ENCODE measurements at places on chromosomes 3 and 15.

DNA sequence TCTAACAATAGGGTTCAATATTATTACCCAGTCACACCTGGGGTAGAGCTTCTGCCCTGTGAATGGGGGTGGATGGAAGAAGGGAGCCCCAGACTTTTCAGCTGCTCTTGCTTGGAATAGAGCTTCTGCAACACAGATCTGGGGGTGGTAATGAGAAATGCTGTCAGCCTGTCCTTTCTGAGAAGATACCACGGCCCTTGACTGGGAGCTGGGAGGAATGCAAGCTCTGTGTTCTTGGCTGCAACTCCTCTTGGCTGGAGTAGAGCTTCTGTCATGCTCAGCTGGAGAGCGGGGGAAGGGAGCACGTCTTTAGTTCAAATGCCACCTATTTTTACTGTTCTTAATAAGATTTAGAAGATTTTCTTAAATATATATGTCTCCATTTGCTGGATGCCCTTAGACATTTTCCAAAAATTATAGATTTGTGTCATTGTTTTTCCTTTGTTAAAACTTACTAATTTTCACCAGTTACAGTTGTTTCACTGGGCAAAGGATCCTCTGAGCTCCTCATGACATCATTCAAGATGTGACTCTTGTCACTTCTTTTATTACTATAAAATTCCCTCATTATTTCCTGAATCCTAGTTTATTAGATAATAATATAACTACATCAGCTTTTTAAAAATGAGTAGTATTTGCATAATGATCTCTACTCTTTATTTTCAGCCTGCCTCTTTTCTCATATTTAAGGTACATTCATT lies 180.0 kb upstream of the TGFBR2 start:
- DNase-seq, result no peak

DNA sequence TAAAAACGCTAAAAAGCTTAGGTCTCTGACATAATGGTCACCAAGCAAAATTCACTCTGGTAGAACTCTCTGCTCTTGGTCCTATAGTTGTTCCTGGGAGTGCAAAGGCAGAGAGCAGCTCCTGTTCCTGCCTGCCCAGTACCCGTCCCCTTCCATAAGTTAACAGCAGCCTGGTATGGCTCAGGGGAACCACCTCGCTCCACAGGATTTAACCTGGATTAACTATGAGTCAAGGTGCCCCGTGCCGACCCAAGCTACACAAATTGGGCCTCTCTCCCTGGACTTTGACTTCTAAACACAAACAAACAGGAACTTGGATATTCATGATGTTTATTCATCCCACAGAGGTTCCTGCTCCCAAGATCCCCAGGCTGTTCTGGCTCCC lies 32.1 kb downstream of the SCAP start:
- no peak for DNase-seq

GRCh38 chr3:36911990-36912804 lies 32.7 kb downstream of the TRANK1 start:
- DNase-seq, result no peak

- DNase-seq, result no peak
Observed at GRCh38 chr3:102090721-102091045, 241.4 kb downstream of the NFKBIZ start.

GRCh38 chr15:25088261-25088790 lies 133.5 kb downstream of the SNRPN start:
- DNase-seq, result no peak

- no peak for DNase-seq
Observed at GRCh38 chr3:100830931-100831330, 121.6 kb downstream of the TFG start.

DNA sequence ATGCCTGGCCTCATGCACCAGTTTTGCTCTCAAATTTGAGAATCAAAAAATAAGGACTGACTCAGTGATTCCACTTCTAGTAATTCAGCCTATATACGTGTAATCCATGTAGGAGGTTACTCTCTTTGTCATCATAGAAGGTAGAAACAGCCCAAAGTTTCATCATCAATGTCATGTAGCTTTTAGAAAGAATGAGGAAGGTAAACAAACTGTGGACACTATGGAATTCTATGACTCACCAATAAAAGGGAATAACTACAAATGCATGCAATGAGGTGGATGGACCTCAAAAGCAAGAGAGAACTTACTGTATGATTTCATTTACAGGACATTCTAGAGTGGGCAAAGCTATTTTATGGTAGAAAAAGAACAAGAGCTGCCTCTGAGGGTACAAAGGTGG lies 93.2 kb upstream of the LRIG1 start:
- DNase-seq, result no peak

- DNase-seq, result no peak
Observed at GRCh38 chr15:42686281-42686680, 50.6 kb downstream of the CDAN1 start.

DNA sequence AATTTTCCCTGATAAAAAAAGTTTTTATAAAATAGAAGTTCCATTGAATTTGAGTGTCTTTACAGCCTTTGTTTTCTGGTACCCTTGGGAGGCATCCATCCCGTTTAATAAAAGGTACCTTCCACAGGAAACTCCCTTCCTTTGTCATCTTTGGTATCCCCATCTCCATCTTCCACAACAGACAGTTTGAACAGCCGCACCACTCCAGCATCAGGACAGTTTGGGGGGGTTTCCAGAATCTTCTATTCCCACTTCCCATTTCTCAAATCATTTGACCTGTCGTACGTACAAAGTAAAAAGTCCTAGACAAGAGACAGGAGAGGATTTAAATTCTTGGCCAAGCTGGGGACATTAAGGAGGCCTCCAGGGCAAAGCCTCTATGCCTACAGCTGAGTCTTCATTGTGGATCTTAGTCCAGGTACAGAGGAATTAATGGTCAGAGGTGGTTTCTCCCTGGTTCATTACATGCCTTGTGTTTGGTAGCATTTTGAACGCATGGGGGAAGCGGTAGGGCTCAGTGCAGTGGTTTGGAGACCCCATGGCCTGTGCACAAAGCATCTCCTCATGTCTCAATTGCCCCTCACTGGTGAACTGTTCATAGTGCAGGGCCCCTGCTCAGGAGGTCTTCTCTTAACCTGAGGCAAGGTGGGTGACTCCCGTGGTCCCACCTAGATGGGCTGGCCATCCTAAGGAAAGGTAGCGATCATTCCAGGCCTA lies 19.4 kb upstream of the BCL2A1 start:
- no peak for DNase-seq

DNA sequence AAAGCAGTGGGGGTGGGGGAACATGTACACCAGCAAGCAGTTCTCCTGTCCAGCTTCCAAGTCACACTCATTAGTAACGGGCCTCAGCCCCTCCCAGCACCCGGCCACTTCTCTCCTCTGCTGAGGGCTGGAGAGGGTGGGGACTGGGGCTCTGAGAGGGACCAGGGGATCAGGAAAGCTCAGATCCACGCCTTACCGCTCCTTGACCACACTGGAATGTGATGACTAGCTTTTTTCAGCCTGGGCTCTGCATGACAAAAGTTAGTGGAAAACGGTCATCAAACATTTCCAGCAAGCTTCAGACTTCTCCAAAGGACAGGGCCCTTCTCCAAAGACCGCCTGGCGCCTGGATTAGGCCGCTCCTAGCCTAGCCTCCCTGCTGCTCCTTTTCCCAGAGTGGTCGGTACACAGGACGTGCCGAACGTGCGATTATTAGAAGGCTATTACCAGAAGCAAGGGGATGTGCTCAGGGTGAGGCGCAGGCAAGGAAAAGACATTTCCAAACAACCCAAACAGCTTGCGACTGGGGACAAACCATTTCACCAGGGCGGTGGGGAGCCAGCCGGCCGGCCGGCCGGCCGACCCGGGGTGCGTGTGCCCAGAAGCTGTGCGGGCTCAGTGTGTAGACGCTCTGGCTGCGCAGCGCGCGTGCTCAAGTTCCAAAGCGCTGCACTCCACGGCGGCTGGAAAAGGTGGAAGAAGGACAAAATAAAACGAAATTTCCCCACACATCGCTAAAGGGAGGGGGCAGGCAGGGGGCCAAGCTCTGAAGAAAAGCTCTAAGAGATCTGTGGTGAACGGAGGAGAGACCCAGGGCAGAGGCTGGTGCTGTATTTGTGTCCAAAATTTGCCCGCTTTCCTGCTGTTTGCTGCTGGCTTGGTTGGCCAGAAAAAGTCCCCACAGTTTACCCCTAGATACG lies 51.0 kb upstream of the SSR3 start:
- DNase-seq, result peak; percentile 17

GRCh38 chr3:38651153-38651789 lies 1.8 kb upstream of the SCN5A start:
- DNase-seq, result peak; percentile 40

DNA sequence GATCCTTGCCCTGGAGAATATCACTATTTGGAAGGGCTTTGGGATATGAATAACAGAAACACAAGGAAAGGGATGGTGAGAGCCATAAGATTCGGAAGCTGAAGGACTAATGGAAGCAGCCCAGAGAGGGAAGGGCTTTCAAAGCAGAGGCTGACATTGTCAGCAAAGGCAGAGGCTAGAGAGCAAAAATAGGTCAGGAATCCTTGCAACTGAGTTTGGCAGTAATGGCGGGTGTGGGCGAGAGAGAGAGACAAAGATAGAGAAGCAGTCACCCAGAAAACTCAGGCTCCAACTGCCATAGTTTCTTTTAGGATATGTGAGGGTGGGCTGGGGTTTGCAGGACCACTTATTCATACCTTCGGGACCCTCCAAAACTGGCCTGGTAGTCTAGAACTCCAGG lies 248.6 kb downstream of the OPA1 start:
- DNase-seq, result no peak

DNA sequence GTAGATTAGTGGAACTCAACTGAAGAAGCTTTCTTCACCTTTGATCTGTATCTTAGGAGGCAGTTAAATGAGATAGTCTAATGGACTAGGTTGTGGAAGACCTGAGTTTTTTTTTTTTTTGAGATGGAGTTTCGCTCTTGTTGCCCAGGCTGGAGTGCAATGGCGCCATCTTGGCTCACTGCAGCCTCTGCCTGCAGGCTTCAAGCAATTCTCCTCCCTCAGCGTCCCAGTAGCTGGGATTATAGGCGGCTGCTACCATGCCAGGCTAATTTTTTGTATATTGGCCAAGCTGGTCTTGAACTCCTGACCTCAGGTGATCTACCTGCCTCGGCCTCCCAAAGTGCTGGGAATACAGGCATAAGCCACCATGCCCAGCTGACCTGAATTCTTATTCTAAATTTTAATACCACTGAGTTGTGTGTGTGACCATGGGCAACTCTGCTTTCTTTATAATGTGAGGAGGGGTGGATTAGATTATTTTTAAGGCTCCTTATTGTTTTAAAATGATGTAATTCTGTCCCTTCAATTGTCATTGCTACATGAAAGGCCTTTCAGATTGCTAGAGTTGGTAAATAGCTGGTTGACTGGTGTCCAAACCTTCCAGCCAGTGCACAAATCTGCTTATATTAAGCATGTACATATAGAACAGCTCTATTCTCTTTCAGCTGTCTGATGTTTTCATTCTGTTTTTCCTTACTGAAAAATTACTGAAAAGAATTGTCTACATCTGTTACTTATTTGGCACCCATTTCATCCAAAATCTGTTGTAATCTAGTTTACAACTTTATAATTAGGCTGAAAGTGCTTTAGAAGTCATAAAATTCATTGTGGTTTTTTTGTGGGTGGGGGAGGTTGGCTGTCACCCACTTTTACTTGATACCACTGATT lies 2.3 kb downstream of the LNP1 start:
- DNase-seq, result no peak

- peak; percentile 97 for DNase-seq
Observed at GRCh38 chr15:99704444-99704838, 28.8 kb downstream of the LYSMD4 start.

DNA sequence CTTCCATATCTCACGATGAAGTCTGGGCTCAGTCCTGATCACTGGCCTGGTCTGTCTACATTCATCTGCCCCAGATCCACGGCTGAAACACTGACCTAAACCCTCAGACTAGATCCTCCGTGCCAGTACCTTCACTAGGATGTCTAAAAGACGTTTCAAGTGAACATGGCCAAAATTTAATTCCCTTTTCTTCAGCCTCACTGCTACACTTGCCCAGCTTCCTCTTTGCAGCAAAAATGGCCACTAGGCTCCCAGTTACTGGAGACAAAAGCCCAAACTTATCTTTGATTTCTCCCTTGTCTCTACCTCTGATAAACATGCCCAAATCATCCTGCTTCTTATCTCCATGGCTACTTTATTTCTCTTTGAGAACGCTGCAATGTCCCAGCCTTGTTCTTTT lies 1.7 kb downstream of the RASSF1 start:
- DNase-seq, result peak; percentile 36

GRCh38 chr3:135973841-135974240 lies 8.3 kb downstream of the PPP2R3A start:
- DNase-seq, result no peak

DNA sequence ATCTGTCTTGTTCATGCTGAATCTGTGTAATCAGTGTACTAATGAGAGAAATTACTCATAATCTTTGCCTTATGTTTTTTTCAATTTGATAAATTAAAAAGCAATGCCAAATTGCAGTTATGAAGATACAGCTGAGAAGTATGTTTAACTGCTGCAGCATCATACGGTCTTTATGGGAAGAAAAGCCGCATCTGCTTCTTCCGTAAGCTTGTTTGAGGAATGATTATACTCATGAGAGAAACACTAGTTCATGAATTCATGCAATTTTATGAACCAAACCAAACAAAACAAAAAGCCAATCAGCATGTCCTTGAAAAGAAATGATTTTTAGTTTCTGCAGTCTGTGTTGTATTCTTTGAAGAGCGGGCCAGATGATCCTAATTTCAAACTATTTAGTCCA lies 275.9 kb upstream of the ARHGEF26 start:
- no peak for DNase-seq

GRCh38 chr3:153166206-153166605 lies 4.2 kb downstream of the RAP2B start:
- DNase-seq, result no peak

GRCh38 chr3:115190747-115191146 lies 43.7 kb upstream of the ZBTB20 start:
- DNase-seq, result no peak

- DNase-seq, result no peak
Observed at GRCh38 chr3:16251316-16252085, 13.2 kb downstream of the DPH3 start.

GRCh38 chr15:83571820-83572707 lies 81.9 kb upstream of the ADAMTSL3 start:
- DNase-seq, result peak; percentile 98

- no peak for DNase-seq
Observed at GRCh38 chr3:47994180-47994579, 22.0 kb downstream of the MAP4 start.

GRCh38 chr15:43067717-43068461 lies 37.9 kb downstream of the UBR1 start:
- DNase-seq, result peak; percentile 33

DNA sequence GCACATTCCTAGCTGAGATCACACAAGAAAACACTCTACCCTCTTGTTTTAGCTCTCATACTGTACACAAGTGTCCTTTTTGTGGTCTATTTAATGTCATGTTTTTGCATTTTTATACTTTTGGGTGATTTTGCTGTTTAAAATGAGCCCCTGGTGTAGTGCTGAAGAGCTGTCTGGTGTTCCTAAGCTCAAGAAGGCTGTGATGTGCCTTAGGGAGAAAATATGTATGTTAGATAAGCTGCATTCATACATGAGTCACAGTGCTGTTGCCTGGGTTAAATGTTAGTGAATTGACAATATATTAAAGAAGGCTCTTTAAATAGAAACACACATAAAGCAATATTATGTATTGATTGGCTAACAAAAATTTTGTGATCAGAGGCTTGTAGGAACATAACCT lies 387.4 kb upstream of the C2CD4B start:
- no peak for DNase-seq
